Activated CD4-positive, CD25-positive, alpha-beta regulatory T cell treated with anti-CD3 and anti-CD28 coated beads, Interleukin-2, amount 50 U/mL, for 72 hours (primary cell): ENCODE measurements at places on chromosomes 3 and 15.
A peak's percentile ranks its signal among the peaks of the same experiment; 100 is the strongest.

DNA sequence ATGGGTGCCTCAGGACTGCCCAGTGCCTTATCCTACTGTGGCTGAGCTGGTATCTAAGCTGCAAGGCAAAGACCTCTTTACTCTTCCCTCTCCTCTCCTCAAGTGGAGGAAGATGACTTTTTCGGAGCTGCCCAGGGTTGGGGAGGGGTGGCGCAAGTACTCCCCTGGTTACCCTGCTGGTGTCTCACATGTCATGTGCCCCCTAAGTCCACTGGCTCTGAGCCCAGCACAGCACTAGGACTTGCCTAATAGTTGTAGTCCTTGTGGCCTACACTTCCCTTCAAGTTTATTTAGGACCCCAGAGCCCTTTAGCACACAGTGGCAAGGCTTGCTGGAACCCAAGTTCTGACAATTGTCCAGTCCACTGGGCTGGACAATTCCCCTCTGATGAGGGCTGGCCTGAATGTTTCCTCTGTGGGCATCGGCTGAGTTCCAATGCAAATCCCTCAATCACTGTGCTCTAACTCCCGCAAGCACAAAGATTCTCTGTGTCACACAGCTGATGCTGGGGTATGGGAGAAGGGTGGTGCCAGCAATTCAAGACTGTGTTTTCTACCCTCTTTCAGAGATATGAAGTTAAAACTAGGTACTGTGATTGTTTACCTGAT, 60.4 kb downstream of the UQCC5 start:
- DNase-seq: no peak

DNA sequence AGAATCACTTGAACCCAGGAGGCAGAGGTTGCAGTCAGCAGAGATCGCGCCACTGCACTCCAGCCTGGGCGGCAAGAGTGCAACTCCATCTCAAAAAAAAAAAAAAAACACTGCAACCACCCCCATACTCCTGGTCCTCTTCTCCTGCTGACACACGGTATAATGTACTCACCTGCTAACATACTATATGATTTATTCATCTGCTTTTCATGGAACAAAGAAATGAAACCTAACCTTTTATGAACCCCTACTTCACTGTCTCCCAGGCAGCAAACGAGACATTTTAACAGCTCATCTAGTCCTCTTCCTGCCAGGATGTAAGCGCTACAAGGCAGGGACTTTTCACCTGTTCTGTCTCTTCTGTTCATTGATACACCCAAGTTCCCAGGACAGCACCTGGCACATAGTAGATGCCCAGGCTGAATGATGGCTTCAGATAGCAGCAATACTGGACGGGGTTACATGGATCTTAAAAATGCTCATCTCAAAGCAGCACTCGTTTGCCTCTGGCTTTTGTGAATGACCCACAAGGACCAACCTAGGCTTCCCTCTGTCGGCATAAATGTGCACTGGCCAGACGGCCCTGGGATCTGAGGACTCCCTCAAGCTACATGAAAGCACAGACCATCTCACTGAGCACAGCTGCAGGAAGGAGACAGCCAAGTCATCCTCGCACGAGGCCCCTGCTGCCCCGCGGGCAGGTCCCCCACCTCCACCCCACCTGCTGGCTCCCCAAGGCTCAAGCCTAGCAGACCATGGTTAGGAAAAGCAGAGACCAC, 20.3 kb downstream of the XXYLT1 start:
- no peak for DNase-seq

- DNase-seq: no peak
Observed at GRCh38 chr3:112149136-112149535, 16.1 kb upstream of the GCSAM start.

DNA sequence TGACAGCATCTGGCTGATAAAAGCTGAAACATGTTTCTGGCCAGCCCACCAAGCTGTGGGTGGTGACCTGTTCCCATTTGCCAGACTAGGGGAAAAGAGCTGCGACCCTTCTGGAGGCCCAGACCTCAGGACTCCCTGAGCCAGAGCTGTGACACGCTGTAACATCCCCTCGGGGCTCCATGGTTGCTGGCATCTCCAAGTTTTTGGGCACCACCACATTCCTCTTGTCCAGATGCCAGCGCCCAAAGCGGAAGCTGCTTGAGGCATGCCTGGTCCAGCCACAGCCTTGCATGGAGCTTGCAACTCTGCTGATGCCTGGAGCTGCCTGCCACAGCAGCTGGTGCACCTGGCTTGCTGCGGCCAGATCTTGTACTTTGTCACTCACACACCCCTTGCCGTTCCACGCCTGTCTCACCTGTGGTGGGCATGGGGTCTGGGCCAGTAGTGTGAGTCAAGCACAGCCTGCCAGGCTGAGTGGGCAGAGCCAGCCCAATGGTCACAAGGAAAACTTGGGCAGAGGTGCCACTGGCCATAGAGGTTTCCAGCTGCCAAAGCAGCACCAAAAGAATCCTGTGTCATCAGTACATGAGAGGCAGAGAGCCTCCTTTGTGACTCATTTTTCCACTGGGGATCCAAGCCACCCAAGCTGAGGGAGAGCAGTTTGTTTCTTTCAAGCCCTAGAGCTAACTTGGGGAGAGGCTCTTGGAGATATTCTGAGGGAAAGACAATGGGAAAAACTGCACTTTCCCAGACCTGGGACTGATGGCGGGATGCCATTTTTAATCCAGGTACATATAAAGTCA, 45.7 kb upstream of the PTX3 start:
- DNase-seq: no peak

- DNase-seq: no peak
Observed at GRCh38 chr3:38800511-38800910, 15.5 kb downstream of the SCN10A start.

GRCh38 chr15:70063261-70063925, 34.3 kb downstream of the TLE3 start:
- no peak for DNase-seq

GRCh38 chr3:148796799-148797198, 30.8 kb upstream of the CPB1 start:
- no peak for DNase-seq

- DNase-seq: no peak
Observed at GRCh38 chr3:58492494-58492905, 604 bp downstream of the KCTD6 start.

DNA sequence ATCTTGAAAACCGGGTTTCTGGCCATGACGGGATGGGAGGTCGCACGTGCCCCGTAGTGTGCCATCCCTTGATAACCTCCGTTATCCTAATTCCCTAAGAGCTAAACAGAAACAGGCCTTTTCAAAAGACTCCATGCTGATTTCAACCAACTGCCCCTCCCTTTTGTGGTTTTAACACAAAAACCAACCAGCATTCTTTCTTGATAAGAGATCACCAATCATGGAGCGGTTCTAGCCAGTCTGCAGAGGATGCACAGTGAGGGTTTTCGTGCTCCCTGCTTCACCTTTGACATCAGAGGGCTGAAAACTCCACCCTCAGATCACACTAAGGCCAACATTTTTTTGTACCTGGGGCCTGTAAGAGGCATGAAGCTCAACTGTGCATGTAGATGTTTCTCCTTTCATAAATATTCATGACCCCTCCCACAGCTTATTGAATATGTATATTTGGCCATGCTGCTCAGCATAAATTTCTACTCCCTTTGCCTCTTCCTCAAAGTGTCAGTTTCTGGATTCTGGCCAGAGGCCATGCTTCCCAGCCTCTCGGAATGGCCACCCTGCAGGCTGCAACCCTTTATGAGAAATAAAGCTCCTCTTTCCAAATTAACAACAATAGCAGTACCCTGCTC, 41.3 kb downstream of the FAM3D start:
- no peak for DNase-seq

DNA sequence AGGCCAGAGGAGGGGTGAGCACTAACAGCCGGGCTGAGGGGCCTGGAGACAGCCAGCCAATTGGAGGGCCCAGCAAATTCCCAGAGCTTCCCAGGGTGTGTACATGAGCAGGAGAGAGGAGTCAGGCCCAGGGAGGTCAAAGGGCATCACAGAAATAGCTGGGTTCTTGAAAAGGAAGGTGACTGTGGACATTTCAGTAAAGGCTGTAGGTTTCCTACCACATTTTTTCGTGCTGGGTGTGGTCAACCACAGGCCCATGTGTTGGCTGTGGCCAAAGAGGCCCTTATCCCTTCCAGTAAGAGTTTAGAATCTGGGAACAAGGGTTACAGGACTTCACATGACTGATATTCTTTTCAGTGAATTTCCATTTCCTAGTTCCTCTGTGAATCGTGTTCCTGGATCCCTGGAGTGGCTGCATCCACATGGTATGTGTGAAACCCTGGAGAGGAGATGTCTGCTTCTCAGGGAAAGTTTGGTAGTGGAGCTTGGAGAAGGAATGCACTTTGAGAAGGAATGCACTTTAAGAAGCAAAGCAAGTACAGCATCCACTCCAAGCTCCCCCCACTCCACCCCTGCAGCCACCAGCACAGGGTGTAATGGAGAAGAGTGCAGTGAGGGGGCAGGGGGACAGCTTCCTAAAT, 73.2 kb upstream of the HEG1 start:
- DNase-seq: no peak

DNA sequence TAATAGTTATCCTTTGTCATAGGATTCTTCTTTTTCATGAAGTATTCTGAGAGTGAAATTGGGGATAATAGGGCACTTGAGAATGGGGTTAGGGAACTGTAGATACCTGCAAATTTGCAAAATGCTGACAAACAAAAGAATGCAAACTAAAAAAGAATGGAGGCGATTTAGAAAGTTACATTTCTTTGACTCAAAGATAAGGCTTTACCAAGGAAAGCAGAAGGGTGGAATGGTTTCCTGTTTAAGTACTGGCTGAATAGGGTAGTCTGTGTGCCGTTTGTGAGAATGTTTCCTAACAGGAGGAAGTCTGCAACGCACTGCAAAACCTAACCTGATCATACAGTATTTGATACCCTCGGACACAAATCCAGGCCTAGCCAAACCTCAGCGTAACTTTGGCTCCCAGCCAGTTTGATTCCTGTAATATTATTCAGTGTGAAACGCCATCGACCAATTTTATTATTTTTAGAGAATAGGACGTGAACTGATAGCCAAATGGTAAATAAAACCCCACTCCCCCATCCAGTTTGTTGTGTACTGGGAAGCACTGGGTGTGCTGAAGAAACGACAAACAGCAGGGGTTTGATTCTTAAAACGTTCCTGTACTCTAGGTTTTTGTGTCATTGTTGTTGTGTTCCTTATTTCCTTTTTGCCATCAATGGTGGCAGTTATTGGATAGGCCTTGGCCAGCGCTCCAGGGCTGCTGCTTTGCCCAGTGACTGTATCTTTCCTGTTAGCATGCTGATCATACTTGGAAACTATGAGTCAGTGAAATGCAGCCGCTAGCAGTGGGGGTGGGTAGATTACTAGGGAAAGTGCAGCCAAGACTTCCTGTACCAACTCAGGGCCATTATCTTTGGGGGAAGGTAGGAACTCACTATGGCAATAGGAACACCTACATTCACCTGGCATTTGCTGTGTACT, 148.0 kb upstream of the TBL1XR1 start:
- DNase-seq: peak; percentile 37

DNA sequence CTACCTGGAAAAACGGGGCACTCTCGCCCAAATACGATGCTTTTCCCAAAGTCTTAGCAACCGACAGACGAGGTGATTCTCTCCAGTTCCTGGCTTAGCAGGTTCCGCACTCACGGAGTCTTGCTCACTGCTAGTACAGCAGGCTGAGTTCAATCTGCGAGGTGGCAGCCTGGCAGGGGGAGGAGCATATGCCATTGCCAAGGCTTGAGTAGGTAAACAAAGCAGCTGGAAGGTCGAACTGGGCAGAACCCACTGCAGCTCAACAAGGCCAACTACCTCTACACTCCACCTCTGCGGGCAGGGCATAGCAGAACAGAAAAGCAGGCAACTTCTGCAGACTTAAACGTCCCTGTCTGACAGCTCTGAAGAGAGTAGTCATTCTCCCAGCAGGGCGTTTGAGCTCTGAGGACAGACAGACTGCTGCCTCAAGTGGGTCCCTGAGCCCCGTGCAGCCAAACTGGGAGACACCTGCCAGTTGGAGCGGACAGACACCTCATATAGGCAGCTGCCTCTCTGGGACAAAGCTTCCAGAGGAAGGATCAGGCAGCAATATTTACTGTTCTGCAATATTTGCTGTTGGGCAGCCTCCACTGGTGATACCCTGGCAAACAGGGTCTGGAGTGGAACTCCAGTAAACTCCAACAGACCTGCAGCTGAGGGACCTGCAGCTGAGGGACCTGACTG, 73.4 kb upstream of the CADM2 start:
- no peak for DNase-seq

DNA sequence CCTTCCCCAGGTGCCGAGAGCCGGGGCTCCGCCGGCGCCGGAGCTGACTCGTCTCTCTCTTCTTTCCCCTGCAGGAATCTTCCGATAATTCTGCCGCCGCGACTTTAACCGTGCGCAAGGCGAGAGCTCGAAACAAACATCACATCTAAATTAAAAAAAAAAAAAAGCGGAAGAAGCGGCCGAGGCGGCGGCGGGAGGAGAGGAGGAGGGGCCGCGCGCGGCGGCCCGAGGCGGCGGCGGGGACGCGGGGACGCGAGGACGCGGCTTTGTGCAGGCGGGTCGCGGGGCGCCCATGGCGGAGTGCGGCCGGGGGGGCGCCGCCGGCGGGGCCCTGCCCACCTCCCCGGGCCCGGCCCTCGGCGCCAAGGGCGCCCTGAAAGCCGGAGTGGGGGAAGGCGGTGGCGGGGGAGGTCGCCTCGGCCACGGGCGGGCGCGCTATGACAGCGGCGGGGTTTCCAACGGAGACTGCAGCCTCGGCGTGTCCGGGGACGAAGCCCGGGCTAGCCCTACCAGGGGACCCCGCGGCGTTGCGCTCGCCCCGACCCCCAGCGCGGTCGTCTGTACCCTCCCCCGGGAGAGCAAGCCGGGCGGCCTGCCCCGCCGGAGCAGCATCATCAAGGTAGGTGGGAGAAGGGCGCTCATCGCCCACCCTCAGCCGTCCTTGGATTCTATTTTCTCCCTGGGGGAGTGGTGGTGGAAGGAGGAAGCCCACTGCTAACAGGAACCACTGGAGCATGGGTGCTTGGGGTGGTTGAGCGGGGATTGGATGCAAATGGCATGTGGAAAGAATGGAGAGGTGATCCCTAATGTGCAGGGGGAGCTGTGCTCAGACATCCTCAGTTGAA, at the start of gene PLCL2:
TSS of gene PLCL2 (plus strand) at position 208 of the 845 bp plus-strand sequence. CDS start at position 293, 85 bp downstream.
- peak; percentile 63 for DNase-seq

DNA sequence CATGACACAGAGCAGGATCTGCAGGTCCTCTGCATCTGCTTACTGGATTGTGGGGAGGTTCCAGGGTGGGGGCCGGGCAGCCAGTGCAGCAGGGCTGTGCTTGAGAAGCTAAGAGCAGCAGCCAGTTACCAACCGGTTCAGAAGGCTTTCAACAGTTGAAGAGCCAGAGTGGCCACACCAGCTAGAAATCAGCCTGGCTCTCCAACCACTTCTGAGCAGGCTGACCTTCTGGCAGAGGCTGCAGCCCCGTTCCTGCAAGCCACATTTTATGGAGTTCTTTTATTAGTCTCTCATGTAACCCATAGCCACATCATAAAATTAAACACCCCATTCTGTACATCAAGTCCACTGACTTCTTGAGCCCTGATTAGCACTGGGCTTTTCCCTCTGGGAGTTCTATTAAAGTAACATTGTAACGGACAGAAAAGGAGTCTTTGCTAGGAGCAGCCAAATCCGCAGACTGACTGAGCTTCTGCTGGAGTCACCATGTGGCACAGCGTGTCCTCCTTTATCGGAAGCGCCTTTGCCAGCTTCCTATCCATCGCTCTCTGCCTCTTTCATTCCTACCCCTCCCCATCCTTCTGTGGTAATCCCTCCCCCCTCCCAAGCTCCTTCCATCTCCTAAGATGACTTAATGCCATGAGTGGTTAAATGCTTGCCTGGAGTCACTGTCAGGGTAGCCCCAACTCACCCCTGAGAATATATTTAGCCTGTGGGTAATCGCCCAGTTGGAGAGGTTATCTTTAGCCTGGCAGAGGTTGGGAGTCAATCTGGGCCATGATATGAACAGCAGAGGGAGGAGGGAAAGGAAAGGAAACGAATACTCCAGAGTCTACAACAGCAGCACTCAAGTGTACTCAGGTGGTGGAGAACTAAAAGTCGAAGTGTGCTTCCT, 138.5 kb upstream of the HES1 start:
- no peak for DNase-seq
